KBM-7 (cell line): ENCODE measurements at places on chromosomes 2 and 18.

DNA sequence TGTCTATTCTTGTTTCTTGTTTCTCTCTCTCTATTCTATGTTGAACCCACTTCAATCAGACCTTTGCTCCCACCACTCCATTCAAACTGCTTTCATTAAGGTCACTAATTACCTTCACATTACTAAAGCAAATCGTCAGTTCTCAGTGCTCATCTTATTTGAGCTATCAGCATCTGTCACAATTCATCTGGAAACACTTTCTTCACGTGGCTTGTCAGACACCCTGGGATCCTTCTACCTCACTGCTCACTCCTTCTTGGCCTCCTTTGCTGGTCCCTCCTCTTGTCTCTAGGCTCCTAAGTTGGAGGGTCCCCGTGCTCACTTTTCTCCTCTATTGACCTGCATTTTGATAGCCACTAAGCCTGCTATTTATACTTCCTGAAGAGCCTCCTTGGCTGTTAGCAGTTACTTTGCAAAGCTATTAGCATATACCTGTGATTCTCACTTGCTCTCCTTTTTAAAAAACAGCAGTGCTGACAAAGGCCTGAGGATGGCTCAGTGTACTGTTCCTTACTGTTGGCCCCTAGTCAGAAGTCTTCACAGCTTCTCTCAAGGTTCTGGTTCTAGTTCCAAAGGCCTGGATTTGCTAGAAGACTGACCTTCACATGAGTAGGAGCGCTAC lies 80.2 kb downstream of the PLEKHM3 start:
- no peak for DNase-seq

DNA sequence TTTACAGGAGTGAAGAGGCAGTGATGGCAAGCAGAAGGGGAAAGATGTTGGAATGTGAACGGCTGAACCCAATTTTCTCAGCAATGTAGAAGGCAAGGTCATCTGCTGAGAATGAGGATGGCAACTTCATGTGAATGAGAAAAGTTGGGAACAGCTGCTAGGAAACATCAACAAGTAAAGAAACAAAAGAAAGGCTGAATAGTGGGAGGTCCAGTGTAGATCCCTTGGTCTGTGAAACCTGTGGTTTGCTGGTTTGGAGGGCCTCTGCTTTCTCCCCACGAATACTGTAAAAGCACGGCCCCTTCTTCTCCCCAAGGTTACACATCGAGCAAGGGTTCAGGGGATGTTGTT lies 27.4 kb downstream of the MARCHF4 start:
- no peak for DNase-seq

DNA sequence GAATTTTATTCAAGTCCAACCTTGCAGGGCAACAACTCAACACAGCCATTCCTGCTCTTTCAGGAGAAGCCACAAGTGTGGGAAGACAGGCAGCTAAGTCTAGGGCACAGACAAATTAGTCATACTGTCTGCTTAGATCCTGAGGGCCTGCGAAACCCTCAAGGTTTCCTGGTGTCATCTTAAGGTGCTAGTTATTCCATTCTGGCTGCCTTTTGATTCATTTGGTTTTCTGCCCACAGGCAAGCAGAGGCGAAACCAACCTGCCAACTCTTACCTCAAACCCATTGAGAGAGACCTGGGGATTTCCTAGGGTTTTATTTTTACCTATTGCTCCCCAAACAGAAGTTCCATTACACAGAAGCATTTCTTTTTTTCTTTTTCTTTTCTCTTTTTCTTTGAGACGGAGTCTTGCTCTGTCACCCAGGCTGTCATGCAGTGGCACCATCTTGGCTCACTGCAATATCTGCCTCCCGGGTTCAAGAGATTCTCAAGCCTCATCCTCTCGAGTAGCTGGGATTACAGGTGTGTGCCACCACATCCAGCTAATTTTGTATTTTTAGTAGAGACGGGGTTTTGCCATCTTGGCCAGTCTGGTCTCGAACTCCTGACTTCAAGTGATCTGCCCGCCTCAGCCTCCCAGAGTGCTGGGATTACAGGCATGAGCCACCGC lies 23.7 kb upstream of the SCYGR1 start:
- no peak for DNase-seq

GRCh38 chr2:101758001-101758400 lies 60.5 kb downstream of the MAP4K4 start:
- DNase-seq, result no peak

DNA sequence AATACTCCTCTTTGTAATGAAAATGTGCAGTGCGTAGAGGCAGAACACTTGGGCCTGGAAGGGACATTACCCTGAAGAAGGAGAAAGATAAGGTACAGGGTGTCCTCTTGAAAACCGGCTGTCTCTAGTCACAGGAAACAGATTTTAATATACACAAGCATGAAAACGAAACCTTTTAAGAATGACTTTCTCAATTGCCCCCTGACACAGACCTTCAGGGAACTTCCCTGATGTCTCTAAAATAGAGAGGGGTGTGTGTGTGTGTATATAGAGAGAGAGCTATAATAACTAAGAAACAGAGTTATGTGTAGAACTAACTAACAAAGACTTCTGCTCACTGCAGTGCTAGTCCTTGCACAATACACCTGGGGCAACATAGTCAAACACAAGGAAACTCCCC lies 780.0 kb downstream of the CNTNAP5 start:
- DNase-seq, result no peak

GRCh38 chr2:26355038-26355995 lies 8.7 kb upstream of the ADGRF3 start:
- no peak for DNase-seq

DNA sequence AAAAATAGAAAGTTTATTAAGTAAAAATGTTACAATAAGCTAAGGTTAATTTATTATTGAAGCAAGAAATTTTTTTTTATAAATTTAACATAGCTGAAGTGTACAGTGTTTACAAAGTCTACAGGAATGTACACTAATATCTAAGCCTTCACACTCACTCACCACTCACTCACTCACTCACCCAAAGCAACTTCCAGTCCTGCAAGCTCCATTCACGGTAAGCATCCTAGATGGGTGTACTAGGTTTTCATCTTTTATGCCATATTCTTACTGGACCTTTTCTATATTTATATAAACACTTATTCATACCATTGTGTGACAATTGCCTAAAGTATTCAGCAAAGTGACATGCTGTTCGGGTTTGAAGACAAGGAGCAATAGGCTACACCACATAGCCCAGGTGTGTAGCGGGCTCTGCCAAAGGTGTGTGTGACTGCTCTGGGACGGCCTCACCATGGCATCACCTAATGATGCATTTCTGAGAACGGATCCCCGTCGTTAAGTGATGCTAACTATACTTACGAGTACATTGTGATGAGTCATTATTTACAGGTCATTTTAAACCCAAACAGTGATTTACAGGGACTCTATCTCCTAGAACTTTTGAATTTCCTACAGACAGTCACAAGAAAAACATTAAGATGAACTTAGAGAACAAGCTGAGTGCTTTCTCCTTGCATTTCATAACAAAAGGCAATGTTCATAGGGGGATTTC lies 76.3 kb upstream of the ID2 start:
- no peak for DNase-seq

DNA sequence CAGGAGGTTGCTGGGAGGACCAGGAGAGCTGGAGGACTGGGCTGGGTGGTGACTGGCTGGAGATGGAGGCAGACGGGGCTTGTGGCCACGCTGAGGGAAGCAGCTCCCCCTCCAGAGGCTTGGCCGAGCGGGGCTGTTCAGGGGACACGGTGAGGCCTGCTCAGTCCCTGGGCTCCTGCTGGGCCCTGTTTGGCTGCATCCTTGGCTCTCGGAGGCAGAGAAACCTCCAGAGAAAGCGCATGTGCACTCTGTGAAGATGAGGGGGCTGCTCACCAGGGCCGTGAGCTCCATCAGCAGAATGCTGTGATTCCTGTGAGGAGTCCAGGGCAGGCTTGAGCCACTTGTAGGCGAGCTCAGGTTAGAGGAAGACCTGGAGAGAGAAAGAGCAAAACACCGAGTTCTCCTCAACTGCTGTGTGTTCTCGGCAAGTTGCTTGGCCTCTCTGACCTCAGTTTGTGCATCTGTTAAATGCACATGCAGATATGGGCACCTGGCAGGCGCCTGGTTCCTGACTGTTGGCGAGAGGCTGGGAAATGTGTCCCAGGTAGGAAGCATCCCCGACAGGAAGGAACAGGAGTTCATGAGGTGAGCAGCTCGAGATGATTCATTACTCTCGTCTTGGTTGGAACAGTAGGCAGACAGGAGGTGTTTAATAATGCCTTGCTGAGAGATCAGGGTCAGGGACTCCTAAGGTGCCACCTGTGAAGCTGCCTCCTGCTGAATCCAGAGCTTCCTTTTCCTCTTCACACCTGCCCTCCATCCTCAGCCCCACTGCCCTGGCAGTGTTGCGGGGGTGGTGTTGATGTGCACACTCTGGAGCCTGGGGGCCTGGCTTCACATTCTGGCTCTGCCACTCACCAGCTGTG lies 941 bp downstream of the ZAP70 start:
- no peak for DNase-seq

- no peak for DNase-seq
Measured at GRCh38 chr2:74944987-74945787, 13.3 kb upstream of the POLE4 start.

- no peak for DNase-seq
Measured at GRCh38 chr18:63843008-63843407, 44.5 kb upstream of the SERPINB2 start.

- DNase-seq, result no peak
Measured at GRCh38 chr2:118322406-118322805, 234.1 kb downstream of the INSIG2 start.

DNA sequence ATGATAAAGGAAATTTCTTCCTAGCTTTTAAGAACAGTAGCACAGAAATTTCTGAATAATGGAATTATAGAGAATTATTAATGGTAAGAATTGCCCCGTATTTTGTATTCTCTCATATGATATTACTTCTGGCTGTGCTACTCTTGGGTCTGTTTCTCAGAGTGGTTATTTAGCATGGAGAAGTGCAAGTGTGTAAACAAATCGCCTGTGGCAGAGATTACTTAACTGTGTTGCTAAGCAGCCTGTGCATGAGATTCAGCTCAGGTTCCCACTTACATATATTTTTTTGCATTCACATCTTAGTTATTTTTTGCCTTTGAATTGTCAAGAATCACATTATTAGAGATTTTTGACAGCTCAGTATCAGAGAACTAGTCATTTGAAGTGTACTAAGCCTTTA lies 80.1 kb upstream of the NFATC1 start:
- no peak for DNase-seq

DNA sequence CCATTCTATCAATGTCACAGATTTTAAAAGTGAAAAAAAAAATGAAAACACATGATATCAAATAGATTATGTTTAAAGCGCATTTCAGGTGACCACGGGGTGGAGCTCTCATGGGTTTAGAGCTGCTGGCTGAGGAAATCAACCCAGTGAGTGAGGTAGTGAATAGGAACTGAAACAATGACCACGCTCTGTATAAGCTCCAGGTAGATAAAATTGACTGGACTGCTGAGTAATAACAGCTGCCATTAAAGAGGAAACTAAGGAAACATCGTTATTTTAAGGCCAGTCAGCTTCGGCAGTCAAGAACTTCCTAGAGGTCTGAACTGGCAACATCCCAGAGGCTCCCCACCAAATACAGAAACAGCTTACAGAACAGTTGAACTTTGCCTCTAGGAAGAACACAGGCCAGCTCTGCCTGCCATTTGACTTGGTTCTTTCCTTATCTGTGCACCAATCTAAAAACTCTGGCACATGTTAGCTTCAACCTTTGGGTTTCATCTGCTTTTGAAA lies 185.9 kb downstream of the PDE1A start:
- peak; percentile 23 for DNase-seq

GRCh38 chr2:67641312-67642045 lies 244.3 kb downstream of the ETAA1 start:
- no peak for DNase-seq

- no peak for DNase-seq
Measured at GRCh38 chr2:161780881-161781280, 156.7 kb downstream of the SLC4A10 start.

DNA sequence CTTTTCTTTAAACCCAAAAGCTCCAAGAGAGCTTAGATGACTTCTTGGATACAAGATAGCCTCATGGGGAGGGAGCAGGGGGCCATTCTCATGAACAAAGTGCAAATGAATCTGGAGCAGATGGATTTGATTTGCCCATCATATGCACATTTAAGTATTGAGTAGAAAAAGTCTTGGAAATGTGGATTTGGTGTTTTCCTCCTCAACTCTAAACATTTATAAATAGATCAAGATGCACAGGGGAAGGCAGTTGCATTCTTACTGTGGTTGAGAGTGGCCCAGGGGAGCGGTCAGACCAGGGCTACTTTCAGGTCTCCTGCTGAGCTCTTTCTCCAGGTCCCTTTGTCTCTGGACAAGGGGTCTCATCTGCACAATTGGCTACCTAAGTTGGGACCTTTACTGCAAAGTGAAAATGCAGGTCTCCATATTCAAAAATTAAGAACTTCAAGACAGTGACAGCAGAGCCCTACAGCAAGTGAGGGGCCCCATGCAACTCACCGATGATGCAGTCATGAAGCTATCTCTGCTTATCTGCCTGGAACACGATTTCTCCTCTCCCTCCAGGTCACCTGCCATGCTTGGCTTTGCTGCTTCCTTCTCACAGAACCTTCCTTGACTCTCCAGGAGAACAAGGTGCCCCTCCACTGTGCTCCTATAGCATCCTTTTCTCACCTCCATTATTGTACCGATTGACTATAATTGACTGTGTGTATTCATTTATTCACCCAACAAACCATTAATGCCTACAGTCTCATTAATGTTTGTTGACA lies 145.4 kb downstream of the LPIN1 start:
- DNase-seq, result no peak

- no peak for DNase-seq
Measured at GRCh38 chr2:151991010-151991409, 107.8 kb downstream of the CACNB4 start.

GRCh38 chr2:154527962-154528361 lies 170.5 kb upstream of the KCNJ3 start:
- no peak for DNase-seq
